Left renal pelvis (tissue), 4 donors: ENCODE measurements at places on chromosomes 7 and 10. TPM values are rescaled to one million over a fixed set of nuclear protein-coding genes. Genes with fewer than 3 reads are reported as not detected.

GRCh38 chr7:126605056-126605455 lies 647.7 kb downstream of the GRM8 start:
- DNase-seq, result no peak

DNA sequence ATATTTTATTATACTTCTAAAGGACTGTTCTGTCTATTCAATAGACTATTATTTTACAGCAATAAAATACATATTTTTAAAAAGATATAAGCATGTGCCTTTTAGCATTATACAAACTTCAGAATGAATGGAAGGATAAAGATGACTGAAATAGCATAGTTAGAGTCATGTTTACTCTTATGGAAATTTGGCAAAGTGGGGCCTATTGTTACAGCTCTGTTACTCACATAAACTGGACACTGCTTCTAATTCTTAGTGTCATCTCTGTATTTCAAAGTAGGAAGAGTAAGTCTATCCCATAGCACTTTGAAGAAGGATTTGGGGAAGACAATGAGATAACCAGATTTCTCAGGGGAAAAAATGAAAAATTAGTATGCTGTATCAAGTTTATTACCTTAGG lies 168.2 kb downstream of the SKAP2 start:
- no peak for DNase-seq

- DNase-seq, result no peak
Observed at GRCh38 chr7:155292680-155293226, 4.9 kb upstream of the INSIG1 start.

- DNase-seq, result no peak
Observed at GRCh38 chr7:1521456-1521855, 9.0 kb upstream of the MAFK start.

DNA sequence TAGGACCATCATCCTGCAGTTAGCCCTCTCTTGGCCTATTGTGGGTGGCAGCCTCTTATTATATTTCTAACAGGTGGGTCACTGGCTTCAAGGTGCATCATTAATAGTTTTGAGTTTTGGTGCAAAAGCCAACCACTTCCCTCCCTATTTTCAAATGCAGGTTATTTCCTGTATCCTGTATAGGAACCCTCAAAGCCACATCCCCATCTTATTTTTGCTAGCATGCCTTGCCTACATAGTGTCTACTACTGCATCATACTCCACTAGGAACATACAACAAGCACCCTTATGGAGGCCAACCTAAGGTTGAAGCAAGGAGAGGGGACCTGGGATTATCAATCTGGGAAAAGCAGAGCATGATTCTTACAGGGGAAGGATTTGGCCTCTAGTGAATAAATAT lies 264.4 kb downstream of the BBS9 start:
- DNase-seq, result no peak

DNA sequence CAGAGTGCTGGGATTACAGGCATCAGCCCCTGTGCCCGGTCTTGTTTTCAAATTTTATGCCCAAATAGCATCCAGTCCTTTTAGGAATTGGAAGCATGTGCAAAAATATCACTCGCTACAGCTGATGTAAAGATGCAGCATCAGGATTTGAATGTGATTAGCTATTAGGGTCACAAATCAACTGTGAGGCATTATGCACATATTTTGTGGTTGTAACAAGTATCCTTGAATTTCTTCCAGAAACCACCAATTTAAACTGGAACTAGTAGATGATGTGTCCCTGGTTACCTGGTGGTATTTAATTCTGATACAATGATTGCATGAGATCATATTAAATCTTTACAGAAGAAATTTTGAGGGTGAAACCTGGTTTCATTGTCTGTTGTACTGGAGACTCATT lies 41.0 kb upstream of the ITGA8 start:
- DNase-seq, result no peak

DNA sequence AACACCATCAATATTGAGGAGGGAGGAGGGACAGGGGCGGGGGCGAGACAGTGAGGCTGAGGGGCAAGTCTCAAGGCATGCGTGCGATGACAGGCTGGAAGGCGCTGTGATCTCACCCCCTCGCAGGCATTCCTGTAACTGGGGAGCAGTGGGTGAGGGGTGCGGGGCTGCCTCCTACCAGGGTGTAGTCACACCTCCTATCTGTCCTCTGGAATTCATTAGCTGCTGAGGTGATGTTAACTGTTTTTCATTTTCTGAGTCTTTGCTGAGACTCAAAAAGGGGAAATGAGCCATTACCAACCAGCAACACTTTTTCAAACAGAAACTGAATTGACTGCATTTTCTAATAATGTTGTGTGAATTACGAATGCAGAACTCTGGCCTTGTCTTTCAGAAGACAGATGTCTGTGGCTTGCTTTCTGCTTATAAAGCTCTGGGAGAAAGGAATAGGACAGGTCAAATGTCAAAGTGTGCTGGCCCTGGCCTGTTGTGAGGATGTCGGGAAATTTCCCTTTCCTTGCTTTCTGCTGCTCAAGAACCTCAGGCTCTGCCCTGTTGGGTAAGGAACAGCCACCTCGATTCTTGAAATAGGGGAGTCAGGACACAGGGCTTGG lies 23.7 kb upstream of the CDH23 start:
- no peak for DNase-seq

DNA sequence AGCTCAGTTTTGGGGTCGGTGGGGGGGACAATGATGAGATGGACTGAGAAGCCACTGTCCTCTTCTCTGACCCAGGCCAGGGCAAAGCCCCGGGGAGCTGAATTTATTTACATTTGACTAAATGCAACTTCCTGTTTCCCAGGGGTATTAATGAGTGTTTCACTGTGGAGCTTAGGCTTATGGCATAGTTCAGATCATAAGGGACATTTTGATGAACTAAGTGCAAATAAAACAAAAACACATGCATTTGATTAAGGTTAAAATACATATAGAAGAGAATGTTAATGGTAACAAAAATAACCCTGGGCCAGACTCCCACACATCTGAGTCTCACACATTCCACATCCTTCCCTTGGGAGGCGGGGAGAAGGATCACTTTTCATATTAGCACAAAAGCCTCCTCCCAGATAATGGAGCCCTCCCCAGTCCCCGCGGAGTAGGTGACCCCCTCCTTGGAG lies 320.6 kb downstream of the FRMD4A start:
- no peak for DNase-seq

GRCh38 chr7:120869700-120870099 lies 11.8 kb upstream of the TSPAN12 start:
- no peak for DNase-seq

DNA sequence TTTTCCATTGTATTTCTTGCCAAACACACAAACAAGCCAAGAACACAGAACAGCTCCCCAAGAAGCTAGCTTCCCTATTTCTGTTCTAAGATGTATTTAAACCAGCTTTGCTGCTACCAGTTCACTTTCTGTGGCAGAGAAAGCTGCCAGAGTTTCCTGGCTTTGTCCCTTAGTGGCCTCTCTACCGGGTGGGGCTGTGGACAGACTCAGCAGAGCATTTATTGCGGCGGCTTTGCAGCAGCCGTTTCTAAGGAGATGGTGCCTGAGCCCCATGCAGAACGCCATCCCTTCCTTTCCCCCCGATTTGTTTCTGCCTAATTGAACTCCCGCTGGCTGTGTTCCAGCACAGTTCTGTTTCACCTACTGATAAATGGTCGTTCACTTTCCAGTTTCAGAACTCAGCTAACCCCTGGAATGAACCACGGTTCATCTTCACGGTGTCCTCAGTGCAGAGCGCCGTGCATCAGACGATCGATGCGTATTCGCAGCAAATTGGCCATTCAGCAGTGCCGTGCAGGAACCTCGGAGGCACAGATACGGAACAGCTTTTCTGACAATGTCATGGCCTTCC lies 33.8 kb upstream of the SFMBT2 start:
- DNase-seq, result no peak

The SPACDR gene
- polyA plus RNA-seq, result 1.6 TPM

GRCh38 chr10:69413221-69413865 lies 3.4 kb downstream of the TACR2 start:
- no peak for DNase-seq

GRCh38 chr7:92631067-92631849 lies 41.1 kb upstream of the FAM133B start:
- no peak for DNase-seq

The IKZF1 gene
- 3.1 TPM for polyA plus RNA-seq

The SPDYE2 gene
- 10.7 TPM for polyA plus RNA-seq

The SNCG gene
- 9.5 TPM for polyA plus RNA-seq

The HOXA7 gene
- 31.9 TPM for polyA plus RNA-seq

DNA sequence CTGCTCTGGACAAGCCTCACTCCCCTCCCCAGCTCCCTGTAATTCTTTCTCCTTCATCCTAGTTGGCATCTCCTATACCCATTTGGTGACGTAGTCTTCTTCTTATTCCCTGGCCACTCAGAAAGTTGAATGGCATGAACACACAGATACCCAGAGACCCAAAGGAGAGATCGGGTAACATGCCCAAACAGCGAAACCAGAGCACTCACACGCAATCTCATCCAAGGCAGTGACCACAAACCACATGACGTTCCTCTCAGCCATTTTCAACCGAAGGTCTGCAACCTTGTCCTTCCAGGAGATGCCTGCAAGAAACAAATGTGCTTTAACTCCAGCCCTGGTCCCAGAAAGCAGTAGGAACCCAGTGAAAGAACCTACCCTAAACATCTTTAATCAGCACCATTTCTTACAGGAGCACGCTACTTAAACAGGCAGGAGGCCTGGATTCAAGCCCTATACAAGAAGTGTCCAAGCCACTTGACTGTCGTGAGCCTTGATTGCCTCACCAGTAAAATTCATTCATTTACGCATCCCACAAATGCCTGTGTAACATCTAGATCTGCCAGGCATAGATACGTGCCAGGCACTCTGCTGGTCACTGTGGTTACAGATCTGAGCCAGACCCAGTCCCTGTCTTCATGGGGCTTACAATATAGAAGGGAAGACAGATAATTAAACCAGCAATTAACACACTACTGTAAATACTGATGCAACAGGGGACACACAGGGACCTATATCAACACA lies 37.1 kb downstream of the XPNPEP1 start:
- DNase-seq, result no peak

- DNase-seq, result no peak
Observed at GRCh38 chr10:105707603-105708002, 1066.5 kb downstream of the SORCS3 start.

DNA sequence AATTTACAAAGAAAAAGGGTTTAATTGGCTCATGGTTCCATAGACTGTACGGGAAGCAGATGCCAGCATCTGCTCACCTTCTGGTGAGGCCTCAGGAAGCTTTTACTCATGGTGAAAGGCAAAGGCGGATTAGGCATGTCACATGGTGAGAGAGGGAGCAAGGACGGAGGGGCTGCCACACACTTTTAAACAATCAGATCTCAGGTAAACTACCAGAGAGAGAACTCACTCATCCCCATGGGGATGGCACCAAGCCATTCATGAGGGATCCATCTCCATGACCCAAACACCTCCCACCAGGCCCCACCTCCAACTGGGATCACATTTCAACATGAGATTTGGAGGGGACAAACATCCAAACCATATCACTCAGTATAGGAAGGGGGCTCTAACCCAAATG lies 183.9 kb downstream of the COBL start:
- DNase-seq, result no peak

GRCh38 chr7:135758531-135758932 lies 9.9 kb upstream of the FAM180A start:
- no peak for DNase-seq

The GDF10 gene
- polyA plus RNA-seq, result 2.9 TPM

GRCh38 chr10:78264361-78264760 lies 230.7 kb downstream of the RPS24 start:
- DNase-seq, result no peak

- no peak for DNase-seq
Observed at GRCh38 chr7:102068846-102069245, 217.8 kb upstream of the SH2B2 start.

DNA sequence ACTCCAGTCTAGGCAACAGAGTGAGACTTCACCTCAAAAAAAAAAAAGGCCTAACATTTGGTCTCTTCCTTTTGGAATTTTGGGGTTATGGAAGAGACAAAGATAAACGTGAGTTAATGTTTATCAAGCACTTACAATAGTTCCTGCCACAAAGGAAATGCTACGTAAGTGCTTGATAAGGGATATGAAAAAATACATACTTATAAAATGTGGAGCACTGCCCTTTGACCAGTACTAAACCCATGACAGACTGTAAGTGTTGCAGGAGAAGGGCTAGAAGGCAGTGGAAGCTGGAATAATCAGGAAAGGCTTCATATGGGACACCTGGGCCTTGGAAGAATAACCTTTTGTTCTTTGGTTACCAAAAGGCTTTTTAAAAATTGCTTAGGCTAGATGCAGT lies 25.5 kb downstream of the TMEM248 start:
- DNase-seq, result no peak
